ENCODE measurements at places on chromosomes 1 and 21.

DNA sequence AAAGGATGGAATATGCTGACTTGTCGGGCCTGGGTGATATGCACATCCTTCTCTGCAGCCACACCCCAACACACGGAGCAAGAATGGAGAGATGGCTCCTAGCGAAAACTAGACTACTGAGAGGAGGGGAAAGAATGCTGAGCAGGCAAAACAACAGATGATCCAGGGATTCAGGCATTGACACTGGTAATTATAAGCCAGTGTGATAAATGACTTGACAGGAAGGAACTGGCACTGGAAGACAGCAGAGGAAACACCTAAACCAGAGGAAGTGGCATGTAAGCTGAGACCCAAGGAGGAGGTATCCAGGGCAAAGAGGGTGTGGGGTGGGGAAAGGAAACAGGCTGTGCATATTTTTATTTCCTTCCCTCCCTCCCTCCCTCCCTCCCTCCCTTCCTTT is 31.7 kb upstream of the KHDRBS1 start:
- peak; percentile 20 for DNase-seq

GRCh38 chr1:41713141-41713540 is 205.6 kb downstream of the HIVEP3 start:
- no peak for DNase-seq

DNA sequence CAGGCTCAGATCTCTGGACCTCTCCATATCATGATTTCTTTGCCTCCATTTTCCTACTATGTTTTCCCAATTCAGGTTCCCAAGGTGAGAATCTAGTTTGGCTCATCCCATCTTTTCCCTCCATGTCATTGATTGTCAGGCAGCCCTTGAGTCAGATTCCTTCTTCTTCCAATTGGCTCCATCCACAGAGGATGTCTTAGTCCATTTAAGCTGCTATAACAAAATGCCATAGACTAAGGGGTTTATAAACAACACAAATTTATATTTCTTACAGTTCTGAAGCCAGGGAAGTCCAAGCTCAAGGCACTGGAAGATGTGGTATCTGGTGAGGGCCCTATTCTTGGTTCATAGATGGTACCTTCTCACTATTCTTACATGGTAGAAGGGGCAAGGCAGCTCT is 42.8 kb upstream of the SLC2A1 start:
- no peak for DNase-seq

DNA sequence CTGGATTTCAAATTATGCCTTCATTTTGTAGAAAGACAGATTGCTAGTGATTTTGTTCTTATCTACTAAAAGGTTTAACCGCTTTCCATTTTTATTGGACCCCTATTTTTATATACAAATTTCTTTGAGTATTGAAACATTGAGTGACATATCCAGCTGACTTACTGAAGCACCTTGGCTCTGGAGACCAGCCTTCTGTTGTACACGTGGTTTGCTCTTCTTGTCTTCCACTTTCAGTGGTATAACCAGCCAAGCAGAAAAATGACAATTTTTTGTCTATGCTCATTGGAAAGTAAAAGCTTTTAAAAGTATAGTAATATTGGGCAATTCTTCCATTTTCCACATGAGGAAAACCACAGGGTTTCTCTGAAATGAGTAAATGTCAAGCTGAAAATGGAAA is 4.4 kb downstream of the F13B start:
- no peak for DNase-seq

DNA sequence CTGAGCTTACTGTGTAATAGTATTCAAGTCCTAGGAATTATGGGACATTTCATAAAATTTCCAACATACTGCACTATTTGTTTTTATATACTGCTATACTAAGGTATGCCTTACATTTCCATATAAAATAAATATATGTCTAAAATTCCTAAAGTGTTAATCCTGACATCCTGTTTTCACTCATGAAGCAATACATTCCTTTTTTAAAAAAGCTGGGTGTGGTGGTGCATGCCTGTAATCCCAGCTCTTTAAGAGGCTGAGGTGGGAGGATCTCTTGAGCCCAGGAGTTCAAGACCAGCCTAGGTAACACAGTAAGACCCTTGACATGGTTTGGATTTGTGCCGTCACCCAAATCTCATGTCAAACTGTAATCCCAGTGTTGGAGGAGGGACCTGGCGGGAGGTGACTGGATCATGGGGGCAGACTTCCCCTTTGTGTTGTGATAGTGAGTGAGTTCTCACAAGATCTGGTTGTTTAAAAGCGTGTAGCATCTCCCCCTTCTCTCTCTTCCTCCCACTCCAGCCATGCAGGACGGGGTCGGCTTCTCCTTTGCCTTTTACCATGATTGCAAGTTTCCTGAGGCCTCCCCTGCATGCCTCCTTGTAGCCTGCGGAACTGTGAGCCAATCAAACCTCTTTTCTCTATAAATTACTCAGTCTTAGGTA is 5.8 kb downstream of the CDC42BPA start:
- no peak for DNase-seq

DNA sequence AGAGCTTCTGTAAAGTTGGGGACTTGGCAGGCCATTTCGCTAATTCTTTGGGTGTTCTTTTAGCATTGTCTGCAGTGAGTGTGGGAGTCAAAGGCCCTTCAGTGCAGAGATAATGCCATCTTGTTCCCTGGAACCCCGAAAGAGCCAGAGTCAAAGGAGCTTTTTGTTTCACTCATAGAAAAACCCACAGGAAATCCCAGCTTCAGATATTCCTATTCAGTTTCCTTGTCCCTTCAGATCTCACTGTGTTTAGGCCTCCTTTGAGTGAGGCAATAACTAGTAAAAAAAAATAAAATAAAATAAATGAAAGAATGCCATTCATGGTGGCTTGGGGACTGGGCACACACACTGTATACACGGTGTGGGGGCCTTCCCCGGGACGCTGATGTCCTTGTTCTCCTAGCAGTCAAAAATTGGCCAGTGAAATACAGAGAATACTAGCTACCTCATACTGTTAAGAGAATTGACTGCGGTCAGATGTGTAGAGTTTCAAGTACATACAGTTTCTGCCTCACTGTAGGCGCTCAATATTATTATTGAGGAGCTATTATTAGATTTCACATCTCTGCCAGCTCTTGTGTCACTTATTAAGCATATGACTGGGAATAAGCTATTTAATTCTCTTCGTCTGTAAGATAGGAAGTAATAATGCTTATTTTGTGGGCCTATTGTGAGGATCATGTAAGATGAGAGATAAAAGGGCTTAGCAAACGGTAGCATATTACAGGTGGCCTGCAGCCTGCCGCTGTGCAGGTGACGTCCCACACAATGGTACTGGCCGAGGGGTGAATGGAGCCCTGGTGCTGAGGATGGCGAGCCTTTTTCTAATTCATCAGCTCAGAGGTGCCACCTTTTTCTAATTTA is 16.7 kb downstream of the DISC1 start:
- DNase-seq = no peak

GRCh38 chr1:63200676-63201075 is 121.7 kb upstream of the FOXD3 start:
- no peak for DNase-seq

GRCh38 chr1:47382399-47382983 is 33.6 kb upstream of the FOXE3 start:
- no peak for DNase-seq

- peak; percentile 30 for DNase-seq
Observed at GRCh38 chr1:108817016-108817415, 39.9 kb downstream of the AKNAD1 start.

- DNase-seq = peak; percentile 99
Observed at GRCh38 chr1:209884665-209885117, 53.3 kb upstream of the SYT14 start.

DNA sequence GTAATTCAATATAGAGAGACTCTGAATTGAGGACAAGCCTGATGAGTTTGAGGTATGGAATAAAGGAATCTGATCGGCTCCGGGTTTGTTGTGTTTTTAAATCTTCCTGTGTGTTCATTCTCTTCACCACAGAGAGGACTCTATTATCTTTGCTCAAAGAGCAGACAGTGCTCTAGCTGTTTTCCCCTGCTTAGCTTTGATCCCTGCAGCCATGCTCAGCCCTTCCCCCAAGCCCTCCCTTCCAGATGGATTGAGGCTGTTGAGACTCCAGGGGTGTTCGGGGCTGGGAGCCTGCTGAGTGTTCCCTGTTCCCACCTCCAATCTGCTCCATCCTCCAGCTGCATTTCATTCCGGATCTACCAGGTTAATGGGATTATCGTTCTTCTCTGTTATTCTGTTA is 74.2 kb upstream of the CXADR start:
- DNase-seq = no peak

- DNase-seq = peak; percentile 53
Observed at GRCh38 chr1:173353350-173353749, 123.8 kb upstream of the PRDX6 start.

GRCh38 chr1:167515461-167515860 is 2.9 kb downstream of the CD247 start:
- no peak for DNase-seq

DNA sequence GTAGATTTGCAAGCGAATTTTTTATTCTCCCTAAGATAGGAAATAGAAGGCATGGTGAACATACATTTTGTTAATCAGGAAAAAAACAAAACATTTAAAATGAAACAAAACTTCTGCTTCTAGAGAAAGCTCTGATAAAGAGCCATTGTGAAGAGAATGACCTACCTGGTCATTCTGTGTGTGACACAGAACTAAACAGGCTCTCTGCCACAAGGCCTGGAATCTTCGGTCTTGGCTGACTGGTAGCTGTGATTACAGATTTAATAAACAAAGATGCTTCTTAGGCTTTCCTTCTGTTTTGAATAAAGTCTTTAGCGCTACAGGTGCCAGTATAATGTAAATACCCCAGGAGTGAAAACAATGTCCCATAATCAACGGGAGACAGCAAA is 22.1 kb downstream of the SLC35D1 start:
- no peak for DNase-seq

DNA sequence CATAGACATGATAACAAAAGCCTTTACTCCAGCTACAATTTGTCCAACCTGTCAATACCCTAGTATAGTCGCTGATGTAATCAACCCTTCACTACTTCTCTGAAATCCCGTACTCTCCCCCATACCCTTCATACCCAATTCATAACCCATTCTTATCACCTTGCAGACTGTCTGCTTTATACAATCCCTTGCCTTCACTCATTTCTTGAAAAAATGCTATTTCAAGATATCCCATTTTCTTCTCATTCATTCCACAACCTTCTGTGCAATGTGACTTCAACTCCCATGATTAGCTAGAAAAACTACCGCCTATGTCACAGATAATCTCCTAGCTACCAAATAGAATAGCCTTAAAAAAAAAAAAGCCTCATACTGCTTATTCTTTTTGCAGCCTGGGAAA is 49.5 kb downstream of the EPS15 start:
- DNase-seq = no peak

DNA sequence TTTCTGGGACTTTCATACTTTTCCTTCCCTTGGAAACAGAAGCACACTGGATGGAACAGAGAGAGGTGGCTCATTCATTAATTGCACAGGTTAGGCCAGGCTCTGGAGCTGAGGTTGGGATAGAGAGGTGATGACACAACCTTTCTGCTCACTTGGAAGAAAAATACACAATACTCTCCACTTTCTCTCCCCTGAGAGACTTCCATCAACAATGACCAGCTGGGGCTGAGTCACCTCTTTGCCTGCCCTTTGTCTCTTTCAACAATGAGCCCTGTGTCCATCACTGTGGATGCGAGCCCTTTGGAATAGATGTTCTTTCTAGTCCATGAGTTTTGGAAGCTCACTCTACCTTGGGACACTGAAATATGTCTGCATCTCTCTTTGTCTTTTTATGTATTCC is 43.1 kb downstream of the ATP2B4 start:
- DNase-seq = peak; percentile 40

DNA sequence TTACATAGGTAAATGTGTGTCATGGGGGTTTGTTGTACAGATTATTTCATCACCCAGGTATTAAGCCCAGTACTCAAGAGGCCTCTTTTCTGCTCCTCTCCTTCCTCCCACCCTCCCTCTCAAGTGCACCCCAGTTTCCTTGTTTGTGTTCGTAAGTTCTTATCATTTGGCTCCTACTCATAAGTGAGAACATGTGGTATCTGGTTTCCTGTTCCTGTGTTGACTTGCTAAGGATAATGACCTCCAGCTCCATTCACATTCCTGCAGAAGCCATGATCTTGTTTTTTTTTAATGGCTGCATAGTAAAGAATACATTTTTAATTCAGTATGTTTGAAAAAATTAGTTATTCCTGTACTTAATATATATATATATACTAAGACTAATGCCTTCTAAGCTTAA is 107.7 kb downstream of the CLDN17 start:
- no peak for DNase-seq

GRCh38 chr1:98422816-98423215 is 238.7 kb upstream of the SNX7 start:
- peak; percentile 61 for DNase-seq

GRCh38 chr1:119361620-119362344 is 6.8 kb upstream of the HAO2 start:
- DNase-seq = no peak

DNA sequence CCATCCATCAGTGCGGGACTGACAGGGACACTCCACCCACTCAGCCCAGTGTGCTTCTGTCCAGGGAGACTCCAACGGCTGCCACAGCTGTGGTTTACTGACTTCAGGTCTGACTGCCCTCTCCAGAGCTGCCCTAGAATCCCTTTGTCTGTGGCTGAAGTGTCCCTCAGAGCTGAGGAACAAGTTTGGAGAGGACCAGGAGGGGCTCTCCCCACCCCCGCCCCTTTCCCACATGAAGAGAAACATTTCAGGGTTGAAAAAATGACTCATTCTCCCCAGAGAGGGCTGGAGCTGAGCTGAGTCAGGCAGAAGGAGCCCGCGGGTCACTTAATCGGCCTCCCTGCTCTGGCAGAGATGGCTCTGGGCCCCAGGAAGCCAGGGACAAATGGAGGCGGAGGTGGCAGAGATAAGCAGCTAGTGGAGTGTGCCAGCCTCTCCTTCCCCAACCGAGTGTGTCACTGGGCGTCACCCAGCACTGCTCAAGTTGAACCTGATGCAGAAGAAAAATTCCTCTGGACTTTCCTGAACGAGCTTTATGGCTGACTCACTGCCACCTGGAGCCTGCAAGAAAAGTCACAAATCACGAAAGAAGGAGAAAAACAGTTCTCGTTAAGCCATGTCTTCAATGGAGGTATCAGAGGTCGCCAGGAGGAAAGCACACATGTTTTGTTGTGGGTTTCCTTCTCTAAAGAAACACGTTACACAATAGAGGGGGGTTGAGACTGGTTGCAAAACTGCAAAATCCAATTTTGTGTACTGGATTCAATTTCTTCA is 34.3 kb upstream of the ECE1 start:
- peak; percentile 94 for DNase-seq

- peak; percentile 82 for DNase-seq
Observed at GRCh38 chr1:19800076-19800804, 524 bp upstream of the TMCO4 start.

GRCh38 chr21:34781526-34781925 is 112.7 kb downstream of the CLIC6 start:
- DNase-seq = no peak

DNA sequence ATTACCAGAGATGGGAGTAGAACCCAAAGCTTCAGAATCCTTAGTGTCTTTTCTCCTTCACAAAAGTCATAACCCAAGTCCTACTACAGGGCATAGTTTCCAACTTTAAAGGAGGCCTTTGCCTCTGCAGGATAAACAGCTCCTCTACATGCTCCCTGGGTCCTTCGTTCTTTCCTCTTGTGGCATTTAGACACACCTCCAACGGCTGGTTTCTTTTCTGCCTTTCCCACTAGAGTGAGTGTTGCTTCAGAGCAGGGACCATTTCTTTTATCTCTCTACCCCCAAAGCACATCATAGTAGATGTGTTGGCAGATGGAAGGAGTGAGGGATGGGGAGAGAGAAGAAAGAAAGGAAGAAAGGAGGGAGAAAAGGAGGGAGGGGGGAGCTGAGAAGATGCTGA is 144.7 kb upstream of the SPATA6 start:
- no peak for DNase-seq

All from fibroblast of skin of right quadriceps (primary cell).